ENCODE measurements at places on chromosomes 6 and 20.

DNA sequence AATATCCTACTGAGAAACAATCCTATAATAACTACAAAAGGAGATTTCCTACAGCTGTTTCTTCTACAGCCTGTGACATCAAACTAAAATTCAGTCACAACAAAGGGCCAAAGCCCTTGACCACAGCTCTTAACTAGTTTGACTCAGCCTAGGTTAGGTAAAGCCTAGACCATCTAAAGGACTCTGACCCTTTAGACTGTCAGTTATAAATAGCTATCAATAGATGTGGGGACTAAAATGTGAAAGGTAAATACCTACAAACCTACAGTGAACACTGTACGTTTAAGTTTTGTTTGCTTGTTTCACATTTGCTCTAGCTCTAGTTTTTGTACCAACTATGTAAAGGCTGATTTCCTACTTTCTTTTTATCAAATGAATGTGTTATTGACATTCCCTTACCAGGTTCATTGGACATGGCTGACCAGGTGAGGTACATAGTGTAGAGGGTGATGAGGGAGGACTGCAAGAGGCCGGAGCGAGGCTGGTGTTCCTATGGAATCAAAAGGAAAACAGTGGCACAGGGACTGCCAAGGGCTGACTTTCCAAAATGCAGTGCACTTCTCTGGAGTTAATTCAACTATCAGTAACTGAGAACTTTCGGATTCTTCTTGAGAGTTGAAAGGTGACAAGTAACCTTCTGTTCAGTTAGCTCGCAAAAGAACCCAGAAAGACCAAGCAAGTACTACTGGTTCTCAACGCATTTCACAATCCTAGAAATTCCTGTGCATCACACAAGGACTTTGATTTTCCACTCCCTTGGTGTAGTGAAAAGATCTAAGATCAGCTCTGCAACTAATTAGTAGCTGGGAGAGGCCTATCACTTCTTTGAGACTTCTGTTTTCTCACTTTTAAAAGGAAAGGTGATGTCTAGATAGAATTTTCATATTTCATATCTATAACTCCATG is 17.2 kb downstream of the SERINC3 start:
- no peak for DNase-seq

- DNase-seq = no peak
Observed at GRCh38 chr20:39395478-39396291, 433.5 kb downstream of the DHX35 start.

GRCh38 chr6:81075974-81076373 is 676.5 kb downstream of the TENT5A start:
- DNase-seq = no peak

DNA sequence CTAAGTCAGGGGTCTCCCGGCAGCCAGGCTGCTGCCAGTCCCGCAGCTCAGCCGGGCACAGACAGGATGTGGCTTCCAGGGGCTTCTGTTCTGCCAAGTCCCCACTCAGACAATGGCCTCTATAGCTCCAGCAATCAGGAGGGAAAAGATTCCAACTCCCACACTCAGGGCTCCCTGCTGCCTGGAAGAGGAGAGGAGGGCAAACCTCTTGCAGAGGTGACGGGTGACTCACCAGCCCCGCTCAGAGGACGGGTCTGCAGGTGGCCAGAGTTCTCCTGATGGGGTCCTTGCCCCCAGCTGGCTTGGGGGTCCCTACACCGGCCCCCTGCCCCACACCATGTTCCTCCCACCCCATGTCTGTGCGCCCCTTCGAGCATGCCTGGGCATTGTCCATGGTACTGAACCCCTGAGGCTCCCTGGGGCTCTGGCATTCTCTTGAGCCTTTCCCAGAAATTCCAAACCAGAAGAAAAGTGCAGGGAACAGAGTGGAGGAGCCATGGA is 32.6 kb downstream of the NTSR1 start:
- no peak for DNase-seq

GRCh38 chr20:4244700-4245485 is 229.5 kb upstream of the RNF24 start:
- DNase-seq = no peak

- DNase-seq = no peak
Observed at GRCh38 chr20:48603819-48604405, 223.9 kb downstream of the PREX1 start.

DNA sequence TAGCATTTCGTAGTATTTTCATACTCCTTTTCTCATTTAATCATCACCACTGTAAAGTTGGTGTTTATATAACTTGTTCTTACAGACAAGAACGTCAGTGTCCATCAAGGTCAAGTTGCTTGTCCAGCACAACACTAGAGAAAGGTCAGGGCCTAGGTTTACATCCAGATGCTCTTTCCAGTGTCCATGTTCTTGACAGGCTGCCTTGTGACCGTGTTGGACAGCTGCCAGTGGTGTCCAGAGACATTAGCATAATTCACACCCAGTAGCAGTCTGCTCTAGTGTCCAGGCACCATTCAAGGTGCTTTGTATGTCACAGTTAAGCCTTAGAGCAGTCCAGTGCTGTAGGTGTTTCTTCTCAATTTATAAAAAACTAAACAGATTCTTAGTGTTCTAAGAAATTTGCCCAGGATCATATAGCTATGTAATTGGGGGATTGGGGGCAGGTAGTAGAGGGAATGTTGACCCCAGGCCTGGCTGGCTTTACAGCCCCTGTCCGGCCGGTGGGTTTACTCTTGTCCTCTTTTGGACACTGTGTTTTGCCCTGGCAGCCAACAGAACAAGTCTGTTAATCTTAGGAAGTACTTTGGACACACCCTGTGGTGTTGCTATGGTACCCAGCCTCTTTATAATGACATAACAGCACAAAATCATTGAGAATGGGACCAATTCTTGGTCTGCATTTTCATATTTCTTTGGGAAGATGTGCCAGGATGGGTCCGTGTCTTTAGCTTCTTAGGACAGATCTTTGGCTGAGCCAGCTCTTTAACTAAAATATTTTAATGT is 8.0 kb downstream of the STK35 start:
- no peak for DNase-seq

DNA sequence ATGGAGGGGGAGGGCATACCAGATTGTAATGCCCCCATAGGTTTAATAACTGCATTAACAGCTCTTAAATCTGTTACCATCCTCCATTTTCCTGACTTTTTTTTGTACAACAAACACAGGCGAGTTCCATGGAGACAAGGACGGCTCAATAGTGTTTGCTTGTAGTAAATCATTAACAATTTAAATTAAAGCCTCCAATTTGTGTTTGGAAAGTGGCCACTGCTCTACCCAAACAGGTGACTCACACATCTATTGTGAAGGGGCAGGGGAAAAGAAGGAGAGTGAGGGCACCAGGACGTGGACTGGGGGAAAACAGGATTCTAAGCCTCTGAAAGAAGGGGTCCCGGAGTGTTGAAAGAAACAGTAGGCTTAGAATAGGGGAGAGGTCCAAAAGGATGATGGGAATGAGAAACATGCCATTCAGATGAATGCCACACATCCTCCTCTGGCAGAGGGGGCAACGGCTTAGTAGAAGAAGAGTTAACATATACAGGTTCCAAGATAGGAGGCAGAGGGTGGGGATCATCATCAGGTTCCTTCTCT is 6.9 kb downstream of the GLYATL3 start:
- no peak for DNase-seq

GRCh38 chr6:152135755-152136448 is 328.4 kb downstream of the ESR1 start:
- no peak for DNase-seq

DNA sequence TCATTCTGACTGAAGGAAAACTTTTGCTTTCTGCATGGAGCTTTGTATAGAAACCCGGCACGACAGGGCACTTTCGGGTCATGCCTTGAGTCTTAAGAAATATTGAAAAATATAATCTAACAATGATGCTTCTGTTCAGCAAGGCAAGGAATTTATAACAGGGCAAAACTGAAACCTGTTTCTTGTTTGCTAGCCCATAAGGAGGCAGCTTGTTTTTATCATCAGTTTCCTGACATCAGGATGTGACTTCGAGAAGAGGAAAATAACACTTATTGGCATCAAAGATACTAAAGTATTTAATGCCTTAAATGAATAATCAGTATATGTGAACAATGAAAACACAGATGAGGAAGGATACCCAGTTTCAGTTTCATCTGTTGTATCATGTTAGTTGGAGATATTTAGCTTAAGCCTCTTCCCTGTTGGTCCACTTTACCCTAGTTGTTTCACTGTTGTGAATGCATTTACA is 146.5 kb downstream of the CDKAL1 start:
- peak; percentile 58 for DNase-seq

GRCh38 chr6:38012573-38012972 is 193.0 kb downstream of the ZFAND3 start:
- peak; percentile 26 for DNase-seq

DNA sequence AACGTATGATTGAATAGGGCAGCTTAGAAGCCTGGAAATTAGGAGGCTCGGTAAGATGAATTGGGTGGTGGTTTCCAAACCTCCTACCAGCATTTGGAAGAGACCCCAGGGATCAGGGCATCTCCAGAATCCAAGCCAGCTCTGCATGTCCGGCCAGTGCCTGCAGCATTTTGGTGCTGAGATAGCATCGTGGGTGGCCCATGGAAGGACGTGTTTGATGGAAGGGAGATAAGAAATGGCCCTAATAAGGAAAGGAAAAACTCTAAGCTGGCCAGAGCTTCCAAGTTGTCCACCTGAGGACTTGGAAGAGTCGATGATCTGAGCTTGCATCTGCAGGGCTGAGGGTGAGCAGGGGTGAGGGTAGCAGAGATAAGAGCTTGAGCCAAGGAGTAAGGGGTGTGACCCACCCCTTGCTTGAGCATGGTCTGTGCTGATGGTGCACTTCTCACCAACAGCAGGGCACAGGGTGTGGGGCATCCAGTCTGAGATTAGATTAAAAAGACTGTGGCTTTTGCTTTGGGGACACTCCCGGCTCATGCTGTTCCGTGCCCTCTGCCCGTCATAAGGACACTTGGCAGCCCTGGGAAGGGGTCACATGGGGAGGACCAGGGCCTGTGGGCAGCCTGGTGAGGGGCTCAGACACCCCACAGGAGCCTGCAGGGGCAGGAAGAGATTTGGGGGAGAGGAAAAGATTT is 213.2 kb downstream of the ERMARD start:
- DNase-seq = no peak

- DNase-seq = peak; percentile 64
Observed at GRCh38 chr20:53699906-53700305, 106.3 kb upstream of the ZNF217 start.

- DNase-seq = no peak
Observed at GRCh38 chr20:10404959-10405530, 29.0 kb downstream of the MKKS start.

- no peak for DNase-seq
Observed at GRCh38 chr20:33992145-33992922, 1.4 kb upstream of the RALY start.

Data from MV-4-11 (cell line).